ENCODE measurements at places on chromosomes 5 and 9. TPM values are rescaled to one million over a fixed set of nuclear protein-coding genes. Genes with fewer than 3 reads are reported as not detected.

GRCh38 chr9:81146241-81146640 lies 543.1 kb downstream of the TLE1 start:
- no peaks in the 10 kb centered on the region for H3K4me1 ChIP-seq
- no peaks in the 10 kb centered on the region for H3K27me3 ChIP-seq
- no peak for DNase-seq
- no peak overlapping the region for H3K27ac ChIP-seq

SPATA6L gene
- total RNA-seq: 2.5 TPM

DNA sequence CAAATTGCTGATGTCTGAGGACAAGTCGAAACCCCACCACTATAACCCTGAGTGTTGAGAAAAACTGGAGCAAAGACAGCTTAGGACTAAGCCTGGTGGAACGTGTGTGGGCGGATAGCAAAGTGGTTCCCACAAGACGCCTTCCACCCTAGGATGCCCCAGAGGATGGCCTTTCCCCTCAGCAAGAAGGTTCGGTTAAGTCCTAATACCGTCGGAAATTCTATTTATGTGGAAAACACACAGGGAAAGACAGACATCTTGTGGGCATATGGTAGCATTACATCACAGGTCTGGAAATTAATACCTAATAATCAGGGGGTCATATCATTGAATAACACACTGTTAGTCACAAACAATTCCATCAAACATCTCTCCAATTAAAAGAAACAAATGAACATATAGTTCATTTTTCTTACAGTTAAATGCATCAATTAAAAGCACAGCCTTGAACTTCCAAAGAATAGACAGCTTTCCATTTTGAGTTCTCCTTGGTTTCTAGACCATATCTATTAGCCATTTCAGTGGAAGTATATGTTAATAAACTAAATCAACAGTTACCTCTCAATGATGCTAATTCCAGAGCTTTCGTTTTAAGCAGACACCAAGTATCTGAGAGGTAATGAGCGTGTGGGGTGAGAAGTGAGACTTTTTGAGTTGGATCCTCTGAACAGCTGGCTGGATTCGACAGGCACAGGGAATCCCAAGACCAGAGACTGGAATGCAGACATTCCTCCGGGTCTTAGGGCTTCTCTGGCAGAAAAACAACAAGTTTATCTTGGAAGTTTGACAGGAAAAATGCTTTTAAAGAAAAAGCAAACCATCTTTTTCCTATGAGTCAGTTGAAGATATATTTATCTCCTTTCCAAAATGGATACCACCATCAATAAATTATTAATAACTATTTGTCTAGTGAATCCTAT lies 2.9 kb upstream of the ICE1 start:
- H3K27ac ChIP-seq: no peak overlapping the region
- no peaks in the 10 kb centered on the region for H3K36me3 ChIP-seq
- no peak overlapping the region for H3K4me3 ChIP-seq
- peaks cover 21% of the 10 kb centered on the region for H3K4me1 ChIP-seq
- no peaks in the 10 kb centered on the region for H3K27me3 ChIP-seq

- no peaks in the 10 kb centered on the region for H3K27me3 ChIP-seq
- H3K4me1 ChIP-seq: no peaks in the 10 kb centered on the region
- H3K36me3 ChIP-seq: no peaks in the 10 kb centered on the region
- H3K27ac ChIP-seq: no peak overlapping the region
These were observed 19.0 kb downstream of the KIAA1958 start for GRCh38 chr9:112505607-112506006.

MOB3B gene
- total RNA-seq: 0.40 TPM

FOXB2 gene
- total RNA-seq: not detected

DNA sequence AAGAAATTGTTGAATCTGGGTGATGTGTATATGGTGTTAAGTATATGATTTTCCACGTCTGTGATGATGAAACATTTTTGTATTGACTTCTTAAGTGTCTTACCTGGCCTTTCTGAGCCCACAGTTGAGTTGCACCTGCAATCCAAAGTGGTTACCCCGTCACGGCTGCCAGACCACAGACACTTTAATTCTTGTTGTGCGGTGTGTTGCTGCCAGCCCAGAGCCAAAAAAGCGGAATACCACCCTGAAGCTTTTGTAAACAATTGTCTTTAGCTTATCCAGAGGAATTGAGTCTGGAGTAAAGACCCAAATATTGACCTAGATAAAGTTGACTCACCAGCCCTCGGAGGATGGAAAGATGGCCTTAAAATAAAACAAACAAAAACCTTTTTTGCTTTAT lies 35.1 kb downstream of the MTAP start:
- peaks cover 66% of the 10 kb centered on the region for H3K36me3 ChIP-seq
- H3K27me3 ChIP-seq: no peaks in the 10 kb centered on the region
- H3K27ac ChIP-seq: no peak overlapping the region
- H3K4me1 ChIP-seq: no peaks in the 10 kb centered on the region
- no peak overlapping the region for H3K4me3 ChIP-seq

DNA sequence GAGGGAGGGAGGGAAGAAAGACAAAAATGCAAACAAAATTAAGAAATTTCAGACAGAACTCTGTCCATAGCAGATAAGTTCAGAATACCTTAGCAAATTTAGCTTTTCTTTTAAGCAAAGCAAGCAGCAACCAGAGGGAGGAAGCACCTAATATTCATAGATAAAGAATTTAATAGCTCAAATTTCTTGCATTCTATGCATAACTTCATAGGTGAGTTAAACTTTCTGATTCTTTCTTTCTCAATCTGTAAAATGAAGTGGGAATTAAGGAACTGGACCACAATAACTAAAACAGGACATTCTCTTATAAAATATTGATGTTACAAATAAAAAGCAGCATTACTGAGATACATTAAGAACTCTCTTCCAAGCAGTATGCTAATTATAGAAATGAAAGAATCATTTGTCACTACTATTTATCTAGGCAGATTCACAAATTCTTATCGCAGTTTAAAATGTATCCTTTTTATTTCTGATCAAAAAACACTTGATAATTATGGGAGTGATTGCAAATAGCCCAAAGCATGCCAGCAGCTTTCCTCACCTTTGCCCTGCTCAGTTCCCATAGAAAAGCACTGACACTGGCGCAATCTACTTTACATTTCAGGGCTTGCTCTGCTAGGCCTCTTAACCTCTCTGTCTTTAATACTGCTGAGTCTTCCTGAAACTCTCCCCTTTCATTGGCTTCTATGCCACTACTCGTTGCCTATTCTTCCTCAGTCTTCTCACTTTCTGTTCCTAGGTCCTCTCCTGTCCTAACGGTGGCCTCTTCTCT lies 341.8 kb downstream of the PIK3R1 start:
- H3K4me1 ChIP-seq: no peaks in the 10 kb centered on the region
- no peaks in the 10 kb centered on the region for H3K27me3 ChIP-seq
- H3K4me3 ChIP-seq: no peak overlapping the region
- DNase-seq: no peak
- no peak overlapping the region for H3K27ac ChIP-seq

- H3K27ac ChIP-seq: no peak overlapping the region
- no peaks in the 10 kb centered on the region for H3K36me3 ChIP-seq
- H3K4me1 ChIP-seq: no peaks in the 10 kb centered on the region
- no peaks in the 10 kb centered on the region for H3K27me3 ChIP-seq
These were observed 252.5 kb downstream of the TRIM32 start for GRCh38 chr9:116939614-116940013.

- no peak overlapping the region for H3K27ac ChIP-seq
- no peaks in the 10 kb centered on the region for H3K36me3 ChIP-seq
- no peak overlapping the region for H3K4me3 ChIP-seq
- no peaks in the 10 kb centered on the region for H3K4me1 ChIP-seq
- H3K27me3 ChIP-seq: peaks cover 11% of the 10 kb centered on the region
These were observed 50.4 kb upstream of the APC start for GRCh38 chr5:112687306-112687705.

WDR31 gene
- total RNA-seq: 0.42 TPM
